HEK293T (cell line): ENCODE measurements at places on chromosomes 11 and 22.

DNA sequence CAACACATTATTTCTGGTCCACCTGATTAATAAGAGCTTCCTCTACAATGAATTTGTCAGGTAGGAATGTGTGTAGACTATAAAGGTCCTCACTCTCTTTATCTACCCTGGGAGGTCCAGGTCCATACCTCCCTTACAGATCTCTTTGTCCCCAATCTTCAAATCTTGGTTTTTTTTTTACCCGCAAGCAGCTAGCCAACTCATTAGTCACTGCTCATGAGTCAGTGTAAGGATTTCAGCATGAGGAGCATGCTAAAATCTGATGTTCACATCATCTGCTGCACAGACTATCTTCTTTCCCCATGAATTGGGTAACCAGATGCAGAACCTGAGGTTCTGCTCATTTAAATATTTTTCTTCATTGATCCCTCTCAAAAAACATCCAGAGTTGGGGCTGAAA lies 397.0 kb upstream of the ISX start:
- DNase-seq = no peak

GRCh38 chr11:70732881-70733196 lies 334.5 kb downstream of the CTTN start:
- no peak for DNase-seq

DNA sequence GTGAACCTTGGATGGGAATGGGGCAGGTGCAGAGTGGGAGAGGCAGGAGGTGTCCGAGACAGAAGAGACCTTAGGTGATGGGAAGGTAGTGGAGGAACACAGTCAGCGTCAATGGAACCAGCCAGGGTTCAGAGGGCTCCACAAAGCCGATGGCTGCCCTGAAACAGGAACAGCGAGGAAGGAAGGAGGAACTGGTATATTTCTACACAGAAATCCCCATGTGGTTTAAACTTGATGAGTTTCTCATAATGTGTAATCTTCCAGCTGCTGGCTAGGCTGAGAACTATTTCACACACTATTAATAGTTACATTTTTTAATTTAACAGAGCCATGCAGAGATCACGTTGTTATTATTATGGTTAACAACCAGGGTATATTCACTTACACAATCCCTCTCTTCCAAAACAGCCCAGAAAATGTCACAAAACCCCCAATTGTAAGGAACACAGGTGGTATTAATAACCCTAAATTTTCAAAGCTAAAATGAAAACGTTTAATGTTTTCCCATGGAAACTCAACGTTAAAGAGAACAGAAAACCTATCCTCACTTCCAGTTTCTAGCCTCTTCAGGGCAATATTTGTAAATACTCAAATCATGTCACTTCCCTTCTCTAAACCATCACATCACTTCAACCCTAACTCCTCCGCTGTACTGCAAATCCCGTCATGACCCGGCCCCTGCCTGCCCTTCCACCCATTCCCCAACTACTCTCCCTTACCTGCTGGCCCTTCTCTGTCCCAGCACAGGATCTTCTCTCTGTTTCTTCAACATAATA lies 74.5 kb upstream of the ARFGAP3 start:
- DNase-seq = no peak

DNA sequence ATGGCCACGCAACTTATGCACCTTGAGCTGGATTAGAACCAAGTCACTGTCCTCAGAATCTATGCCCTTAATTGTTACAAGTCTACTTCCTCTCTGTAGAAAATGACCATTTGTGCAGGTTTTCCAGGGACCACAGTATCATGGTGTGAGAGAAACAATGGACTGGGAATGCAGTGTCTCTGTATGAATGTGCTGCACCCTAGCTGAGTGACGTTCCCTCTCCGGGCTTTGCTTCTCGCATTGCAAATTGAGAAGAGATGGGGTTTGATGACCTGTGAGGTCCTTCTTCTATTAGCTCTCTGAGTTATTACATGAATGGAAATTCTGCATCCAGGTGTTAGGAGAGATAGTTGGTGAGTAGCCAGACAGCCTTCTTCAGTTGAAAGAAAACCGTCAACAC lies 1052.3 kb downstream of the NTM start:
- DNase-seq = no peak

GRCh38 chr11:102187416-102188151 lies 77.3 kb downstream of the YAP1 start:
- DNase-seq = no peak

- DNase-seq = no peak
Observed at GRCh38 chr11:18754308-18754707, 28.3 kb upstream of the IGSF22 start.

- DNase-seq = no peak
Observed at GRCh38 chr11:126919147-126919823, 81.3 kb downstream of the KIRREL3 start.

GRCh38 chr22:37138849-37139561 lies 10.7 kb downstream of the IL2RB start:
- no peak for DNase-seq

GRCh38 chr22:22040472-22040871 lies 57.9 kb upstream of the TOP3B start:
- DNase-seq = no peak

DNA sequence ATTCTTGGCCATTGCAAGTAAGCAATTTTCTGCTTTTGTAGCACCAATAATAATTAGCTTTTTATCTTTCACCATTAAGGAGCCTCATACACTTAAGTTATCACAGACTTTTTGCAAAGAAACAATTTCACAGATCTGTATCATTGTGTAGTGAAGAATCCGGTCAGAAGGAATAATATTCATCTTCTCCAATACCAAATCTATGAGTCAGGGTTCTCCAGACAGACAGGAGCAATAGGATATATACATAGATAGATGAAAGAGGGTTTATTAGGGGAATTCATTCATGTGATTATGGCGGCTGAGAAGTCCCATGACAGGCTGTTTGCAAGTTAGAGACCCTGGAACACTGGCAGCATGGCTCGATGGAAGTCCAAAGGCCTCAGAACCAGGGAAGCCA lies 82.9 kb upstream of the UBASH3B start:
- DNase-seq = no peak

DNA sequence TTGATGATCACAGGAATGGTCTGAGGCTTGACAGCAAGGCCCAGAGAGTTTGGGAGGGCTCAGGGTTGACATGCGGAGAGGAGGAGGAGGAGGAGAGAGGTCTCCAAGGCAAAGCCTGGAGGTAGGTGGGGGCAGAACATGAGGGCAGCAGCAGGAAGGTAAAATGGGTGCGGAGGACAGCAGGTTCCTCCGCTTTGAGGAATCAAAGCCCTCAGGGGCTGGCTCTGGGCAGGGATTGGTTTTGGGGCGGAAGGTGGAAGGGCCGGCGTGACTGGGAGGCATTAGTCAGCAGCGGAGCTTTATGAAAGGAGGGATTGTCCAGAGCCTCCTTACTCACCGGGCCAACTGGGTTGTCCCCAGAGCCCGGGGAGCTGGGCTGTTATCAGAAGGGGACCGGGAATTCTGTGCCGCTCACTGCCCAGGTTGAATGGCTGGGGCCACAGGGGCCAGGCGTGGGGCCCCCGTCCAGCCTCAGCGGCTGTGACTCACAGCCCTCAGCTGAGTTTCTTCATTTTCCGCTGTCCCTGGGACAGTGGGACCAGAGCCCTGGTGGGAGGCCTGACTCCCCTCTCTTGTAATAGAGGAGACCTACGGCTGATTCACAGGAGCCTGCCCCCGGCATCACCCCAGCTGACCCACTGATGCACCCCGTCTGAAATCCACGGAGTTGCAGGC lies 36.2 kb downstream of the LIF start:
- DNase-seq = no peak

- DNase-seq = no peak
Observed at GRCh38 chr11:131814108-131814507, 443.7 kb downstream of the NTM start.

DNA sequence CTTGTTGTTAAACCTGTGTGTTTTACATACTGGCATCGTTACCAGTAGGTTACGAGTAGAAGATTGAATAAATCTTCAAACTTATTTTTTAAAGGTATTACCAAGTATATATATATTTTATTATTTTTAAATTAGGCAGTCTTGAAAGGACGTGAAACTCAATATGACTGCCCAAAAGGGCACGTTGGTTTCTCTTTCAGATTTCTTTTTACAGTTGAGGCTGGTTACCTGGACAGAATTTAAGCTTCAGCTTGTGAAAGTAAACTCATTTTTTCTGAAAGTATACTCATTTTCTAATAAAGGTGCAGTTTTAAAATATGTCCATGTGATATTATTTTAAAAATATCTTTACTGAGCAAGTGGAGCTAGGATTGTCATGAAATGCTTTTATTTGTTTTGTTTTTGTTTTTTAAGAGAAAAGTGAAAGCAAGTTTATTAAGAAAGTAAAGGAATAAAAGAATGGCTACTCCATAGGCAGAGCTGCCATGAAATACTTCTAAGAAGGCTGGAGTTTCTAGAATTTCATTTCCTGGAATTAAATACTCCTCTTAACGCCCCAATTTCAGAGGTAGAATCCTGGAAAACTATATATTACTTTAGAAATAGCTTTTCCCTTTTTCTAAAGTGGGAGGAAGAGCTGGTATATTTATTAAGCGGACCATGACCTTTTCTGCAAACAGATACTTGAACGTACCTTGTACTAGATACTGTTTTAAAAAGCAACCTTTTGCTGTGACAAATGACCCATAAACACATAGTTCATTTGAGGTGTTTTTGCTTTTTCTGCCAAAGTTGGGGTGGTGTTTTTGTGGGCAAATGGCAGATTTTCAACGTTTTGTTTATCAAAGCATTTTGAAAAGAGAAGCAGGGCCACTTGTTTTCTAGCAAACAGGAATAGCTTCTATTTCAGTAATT lies 1.9 kb downstream of the FBXO7 start:
- DNase-seq = no peak

GRCh38 chr22:31107178-31107893 lies at the start of gene SELENOM:
TSS of gene SELENOM (minus strand) at chr22:31107568. CDS start at chr22:31107505, 63 bp downstream.
- DNase-seq = peak; percentile 99

DNA sequence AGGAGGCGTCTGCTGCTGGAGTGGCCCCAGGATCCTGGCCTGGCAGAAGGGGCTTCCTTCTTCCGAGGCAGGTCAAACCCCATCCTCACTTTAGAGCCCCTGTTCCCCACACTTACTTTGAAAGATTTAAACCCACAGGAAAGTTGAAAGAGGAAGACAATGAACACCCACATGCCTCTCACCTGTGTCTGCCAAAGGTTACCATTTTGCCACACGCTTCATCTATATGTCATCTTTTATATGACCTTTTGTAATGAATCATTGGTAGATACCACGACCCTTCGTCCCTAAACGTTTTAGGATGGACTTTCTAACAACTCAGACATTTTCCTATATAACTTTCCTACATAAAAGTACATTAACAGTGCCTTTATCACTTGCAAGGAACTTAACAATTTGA lies 39.8 kb upstream of the BID start:
- no peak for DNase-seq

GRCh38 chr11:112058103-112058502 lies 15.7 kb downstream of the PIH1D2 start:
- no peak for DNase-seq

GRCh38 chr22:35046744-35047462 lies 19.1 kb upstream of the ISX start:
- DNase-seq = no peak

DNA sequence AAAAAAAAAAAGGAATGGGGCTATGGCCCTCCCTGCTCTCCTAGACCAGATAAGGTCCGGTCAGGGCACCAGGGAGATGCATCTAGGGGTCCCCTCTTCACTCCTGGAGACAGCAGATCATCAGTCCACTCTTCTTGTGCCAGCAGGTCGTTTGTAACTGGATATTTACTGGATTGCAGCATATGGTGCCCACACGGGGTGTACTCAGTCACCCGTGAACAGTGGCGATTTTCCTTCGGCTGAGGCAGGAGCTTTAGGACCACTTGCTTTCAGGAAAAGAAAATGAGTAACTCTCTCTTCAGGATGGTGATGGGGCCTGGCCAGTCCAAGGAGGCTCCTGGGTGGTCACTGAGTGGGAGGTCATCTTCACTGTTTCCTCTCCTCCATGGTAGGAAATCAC lies 38.3 kb upstream of the RAB1B start:
- DNase-seq = no peak

- DNase-seq = peak; percentile 72
Observed at GRCh38 chr22:27801202-27801615, 347 bp downstream of the MN1 start.

DNA sequence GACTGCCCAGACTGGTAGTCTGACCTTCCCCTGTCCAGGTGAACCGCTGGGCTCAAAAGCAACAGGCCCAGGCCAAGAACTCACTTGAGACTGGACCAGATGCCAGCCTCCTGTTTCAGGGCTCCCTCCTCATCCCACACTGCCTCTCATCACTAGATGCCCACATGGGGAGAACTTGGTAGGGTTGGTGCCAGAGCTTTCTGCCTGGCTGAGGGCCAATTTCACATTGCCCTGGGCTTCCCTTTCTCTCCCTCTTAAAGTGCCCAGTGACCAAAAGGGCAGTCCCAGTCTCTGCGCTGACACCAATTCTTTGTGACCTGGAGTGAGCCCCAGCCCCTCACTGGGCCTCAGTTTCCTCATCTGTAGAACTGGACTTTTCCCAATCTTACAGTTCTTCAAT lies 41.7 kb downstream of the C11orf58 start:
- DNase-seq = no peak

DNA sequence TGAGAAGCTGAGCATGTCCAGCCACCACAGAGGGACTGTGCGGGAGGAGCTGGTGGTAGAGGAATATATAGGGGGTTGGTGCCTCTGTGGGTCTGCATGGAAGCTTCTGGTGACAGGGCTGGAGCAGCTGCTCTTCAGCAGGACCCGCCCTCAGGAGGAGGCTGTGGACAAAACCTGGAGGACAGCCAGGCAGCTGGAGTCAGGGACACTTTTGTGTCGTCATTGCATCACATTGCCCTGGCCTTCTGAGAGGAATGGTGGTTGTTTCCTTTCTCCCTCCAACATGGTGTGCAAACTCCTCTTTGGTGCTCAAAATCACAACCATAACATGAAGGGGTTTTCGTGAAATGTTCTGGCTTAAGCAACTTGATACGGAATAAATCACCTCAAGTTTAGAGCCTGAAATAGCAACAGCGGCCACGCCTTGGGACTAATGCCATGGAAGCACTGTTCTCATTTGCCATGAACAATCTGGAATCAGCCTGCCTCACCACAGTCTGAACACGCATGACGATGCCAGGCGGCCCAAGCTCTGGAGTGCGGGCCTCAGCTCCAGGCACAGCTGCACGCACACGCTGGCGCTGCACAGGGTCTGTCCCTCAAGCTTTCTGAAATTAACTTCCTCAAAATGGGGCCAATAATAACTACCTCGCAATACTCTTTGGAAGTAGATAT lies 17.1 kb upstream of the CSRP3 start:
- no peak for DNase-seq

GRCh38 chr22:33600113-33600512 lies 320.2 kb downstream of the LARGE1 start:
- no peak for DNase-seq

- DNase-seq = no peak
Observed at GRCh38 chr22:43895986-43896645, 4.3 kb upstream of the PNPLA5 start.

DNA sequence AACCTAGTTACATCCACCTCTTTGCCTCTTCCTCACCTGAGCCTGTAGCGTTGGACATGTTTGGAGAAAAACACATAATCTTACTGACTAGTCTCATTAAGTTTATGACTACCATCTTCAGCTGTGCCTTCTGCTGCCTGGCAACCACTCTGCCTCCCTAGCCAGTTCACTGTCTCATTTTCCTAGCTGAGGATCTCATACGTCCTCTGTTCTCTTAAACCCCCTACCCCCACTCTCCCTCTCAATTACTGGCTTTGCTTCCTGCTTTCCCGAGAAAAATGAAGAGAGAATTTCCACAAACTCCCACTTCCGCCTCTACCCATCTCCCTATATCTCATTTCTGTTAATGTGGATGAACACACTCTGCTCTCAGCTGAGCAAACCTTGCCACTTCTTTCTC lies 239.3 kb upstream of the POU2AF2 start:
- no peak for DNase-seq

- DNase-seq = no peak
Observed at GRCh38 chr22:27463121-27463660, 338.4 kb downstream of the MN1 start.
